ENCODE measurements at places on chromosomes 7 and 10. TPM values are rescaled to one million over a fixed set of nuclear protein-coding genes. Genes with fewer than 3 reads are reported as not detected.

Gene AKR1C4
- not detected for total RNA-seq

GRCh38 chr10:98366062-98366530 is 48.9 kb downstream of the PYROXD2 start:
- no peak overlapping the region for H3K4me3 ChIP-seq
- peaks cover 4% of the 10 kb centered on the region for H3K4me1 ChIP-seq
- H3K27ac ChIP-seq, result no peak overlapping the region
- peaks cover 27% of the 10 kb centered on the region for H3K27me3 ChIP-seq
- peaks cover 3% of the 10 kb centered on the region for H3K36me3 ChIP-seq

GRCh38 chr10:12635127-12635541 is 285.8 kb downstream of the CAMK1D start:
- H3K4me3 ChIP-seq, result peak overlapping the region; percentile 77
- H3K36me3 ChIP-seq, result peaks cover 5% of the 10 kb centered on the region
- H3K27ac ChIP-seq, result peak overlapping the region; percentile 96

DNA sequence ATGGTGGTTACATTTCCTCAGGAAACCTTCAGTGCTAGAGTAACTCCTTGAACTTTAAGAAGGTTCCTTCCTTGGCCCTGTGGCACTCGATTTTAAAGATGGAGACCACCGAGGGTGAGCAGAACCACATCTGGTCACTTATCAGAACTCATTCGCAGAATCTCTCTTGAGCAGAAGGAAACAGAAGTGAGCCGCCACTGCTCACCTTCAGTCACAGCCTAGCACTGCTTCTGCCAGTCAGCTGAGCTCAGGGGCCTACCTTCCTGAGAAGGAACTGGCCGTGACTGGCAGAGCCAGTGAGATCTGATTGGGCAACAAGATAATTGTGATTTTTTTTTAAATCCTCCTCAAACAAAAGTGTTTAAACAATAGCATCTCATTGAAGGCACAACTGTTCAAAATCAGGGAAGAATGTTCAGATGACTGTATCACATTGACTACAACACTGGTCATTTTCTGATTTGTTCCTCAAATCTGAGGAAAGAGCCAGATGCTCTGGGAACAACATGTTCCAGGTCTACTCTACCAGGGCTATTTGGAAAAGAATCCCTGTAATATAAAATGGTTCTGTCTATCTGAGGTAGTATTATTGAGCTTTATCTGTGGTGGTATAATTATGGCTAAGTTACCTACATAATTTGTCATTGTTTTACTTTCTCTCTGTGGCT is 2.7 kb upstream of the SYPL1 start:
- peak overlapping the region; percentile 60 for H3K4me3 ChIP-seq
- no peaks in the 10 kb centered on the region for H3K36me3 ChIP-seq
- H3K27me3 ChIP-seq, result no peaks in the 10 kb centered on the region

- peaks cover 44% of the 10 kb centered on the region for H3K27me3 ChIP-seq
- H3K27ac ChIP-seq, result no peak overlapping the region
- no peak overlapping the region for H3K4me3 ChIP-seq
These were observed 72.9 kb upstream of the PODXL start for GRCh38 chr7:131629217-131629882.

- H3K4me3 ChIP-seq, result peak within 1 kb of the TSS; percentile 92
- H3K36me3 ChIP-seq, result peaks cover 6% of the 10 kb centered on the region
- DNase-seq, result peak; percentile 63
- H3K27me3 ChIP-seq, result peaks cover 84% of the 10 kb centered on the region
These were observed at the start of gene HOXA1 for GRCh38 chr7:27095897-27096767. Gene HOXA1 (minus strand): TSS chr7:27096000. CDS start chr7:27095912, 88 bp downstream.

- H3K36me3 ChIP-seq, result no peaks in the 10 kb centered on the region
- no peak overlapping the region for H3K4me3 ChIP-seq
- H3K27me3 ChIP-seq, result no peaks in the 10 kb centered on the region
- no peak for DNase-seq
- no peak overlapping the region for H3K27ac ChIP-seq
- H3K4me1 ChIP-seq, result no peaks in the 10 kb centered on the region
These were observed 230.5 kb upstream of the MBL2 start for GRCh38 chr10:53003094-53003493.

- no peak for DNase-seq
- no peak overlapping the region for H3K27ac ChIP-seq
- peaks cover 3% of the 10 kb centered on the region for H3K36me3 ChIP-seq
- no peak overlapping the region for H3K4me3 ChIP-seq
These were observed 161.9 kb upstream of the ZMIZ1 start for GRCh38 chr10:78906734-78907390.

Gene PKD2L1
- total RNA-seq, result not detected

DNA sequence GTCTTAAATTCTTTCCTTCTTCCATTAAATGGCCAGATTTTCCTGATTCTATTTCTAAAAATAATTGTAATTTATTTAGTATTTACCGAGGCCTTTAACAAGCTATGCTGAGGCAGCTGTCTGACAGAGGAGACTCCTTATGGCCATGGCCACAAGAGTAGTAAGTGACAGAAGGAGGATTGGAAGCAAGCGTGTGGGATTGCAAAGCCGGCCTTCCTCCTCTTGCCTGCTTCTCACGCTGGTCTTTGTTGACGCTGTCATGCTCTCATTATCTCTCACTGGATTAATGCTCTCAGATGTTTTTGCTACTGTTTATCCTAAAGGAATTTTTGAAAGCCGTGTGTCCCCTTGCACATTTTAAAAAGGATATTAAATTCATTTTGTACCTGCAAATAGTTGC is 546.3 kb downstream of the SDK1 start:
- peaks cover 2% of the 10 kb centered on the region for H3K36me3 ChIP-seq
- H3K27me3 ChIP-seq, result peaks cover 21% of the 10 kb centered on the region
- DNase-seq, result no peak
- no peaks in the 10 kb centered on the region for H3K4me1 ChIP-seq
- no peak overlapping the region for H3K27ac ChIP-seq

DNA sequence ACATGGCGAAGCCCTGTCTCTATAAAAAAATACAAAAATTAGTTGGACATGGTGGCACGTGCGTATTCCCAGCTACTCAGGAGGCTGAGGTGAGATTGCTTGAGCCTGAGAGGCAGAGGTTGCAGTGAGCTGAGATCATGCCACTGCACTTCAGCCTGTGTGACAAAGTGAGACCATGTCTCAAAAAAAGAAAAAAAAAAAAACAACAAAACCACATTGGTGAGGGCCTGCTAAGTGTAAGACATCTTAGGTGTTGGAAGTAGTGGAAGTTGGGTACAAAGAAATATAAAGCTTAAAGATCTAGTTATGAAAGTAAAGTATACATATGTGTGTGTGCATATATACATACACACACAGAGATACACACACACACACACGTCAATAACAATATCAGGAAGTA is 228.0 kb downstream of the EXOC4 start:
- H3K4me1 ChIP-seq, result peaks cover 15% of the 10 kb centered on the region
- no peak overlapping the region for H3K4me3 ChIP-seq
- no peak overlapping the region for H3K27ac ChIP-seq

Gene DOCK1
- not detected for total RNA-seq

Gene SFTPA1
- not detected for total RNA-seq

Gene CTAGE8
- total RNA-seq, result 0.47 TPM

Gene SRI
- 58.1 TPM for total RNA-seq

Gene PPP1R3C
- total RNA-seq, result not detected

GRCh38 chr7:69732203-69732602 is 133.9 kb downstream of the AUTS2 start:
- no peak for DNase-seq
- peaks cover 19% of the 10 kb centered on the region for H3K27me3 ChIP-seq
- H3K4me1 ChIP-seq, result no peaks in the 10 kb centered on the region
- no peak overlapping the region for H3K27ac ChIP-seq

- peaks cover 2% of the 10 kb centered on the region for H3K36me3 ChIP-seq
- no peaks in the 10 kb centered on the region for H3K27me3 ChIP-seq
- H3K4me1 ChIP-seq, result peaks cover 17% of the 10 kb centered on the region
- H3K27ac ChIP-seq, result no peak overlapping the region
- no peak overlapping the region for H3K4me3 ChIP-seq
- DNase-seq, result no peak
These were observed 8.1 kb downstream of the FAM171A1 start for GRCh38 chr10:15363031-15363430.

DNA sequence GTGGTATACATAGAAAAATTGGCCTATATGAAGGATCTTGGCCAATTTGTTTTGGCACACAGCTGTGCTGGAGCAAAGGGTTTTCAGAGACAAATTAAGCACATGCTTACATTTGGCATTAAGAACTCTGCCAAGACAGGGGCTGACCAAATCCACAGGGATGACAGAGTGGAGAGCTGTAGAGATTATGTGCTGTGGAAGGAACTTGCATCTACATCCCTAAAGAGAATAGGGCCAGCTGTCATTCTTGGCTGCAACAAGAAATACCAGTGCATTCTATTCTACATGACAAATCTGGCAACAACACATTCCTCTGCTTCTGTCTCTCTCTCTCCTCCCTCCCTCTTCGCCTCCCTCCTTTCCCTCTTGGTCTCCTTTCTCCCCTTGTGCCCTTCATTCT is 75.6 kb downstream of the POM121L12 start:
- no peak overlapping the region for H3K27ac ChIP-seq
- H3K4me1 ChIP-seq, result no peaks in the 10 kb centered on the region
- DNase-seq, result no peak
- no peak overlapping the region for H3K4me3 ChIP-seq
- H3K36me3 ChIP-seq, result no peaks in the 10 kb centered on the region

- no peak for DNase-seq
- H3K27me3 ChIP-seq, result peaks cover 20% of the 10 kb centered on the region
- H3K4me3 ChIP-seq, result no peak overlapping the region
These were observed 1.5 kb upstream of the CPVL start for GRCh38 chr7:29147821-29148220.

Gene NRG3
- not detected for total RNA-seq

Gene YAE1
- total RNA-seq, result 6.6 TPM

GRCh38 chr10:16509996-16510395 is 11.7 kb downstream of the C1QL3 start:
- DNase-seq, result no peak
- no peak overlapping the region for H3K4me3 ChIP-seq
- peaks cover 11% of the 10 kb centered on the region for H3K36me3 ChIP-seq
- no peak overlapping the region for H3K27ac ChIP-seq
- no peaks in the 10 kb centered on the region for H3K27me3 ChIP-seq

DNA sequence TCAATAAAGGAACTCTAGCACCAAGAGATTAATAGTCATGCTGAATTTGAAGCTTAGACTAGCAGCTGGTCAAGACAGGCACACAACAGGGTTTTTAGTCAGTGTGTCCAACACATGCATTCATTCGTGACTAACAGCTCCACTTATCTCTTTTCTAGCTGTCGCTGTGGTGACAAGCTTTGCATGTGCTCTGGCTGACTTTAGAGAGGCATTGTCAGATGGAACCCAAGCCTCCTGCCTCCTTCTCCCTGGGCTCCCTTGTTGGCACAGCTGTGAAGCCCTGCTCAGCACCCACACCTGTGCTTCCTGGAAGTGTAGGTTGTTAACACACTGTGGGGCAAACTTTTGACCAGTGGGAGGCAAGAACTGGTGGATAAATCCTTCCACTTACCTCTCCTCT is 9.8 kb upstream of the AGK start:
- H3K27ac ChIP-seq, result no peak overlapping the region
- DNase-seq, result no peak
- no peaks in the 10 kb centered on the region for H3K36me3 ChIP-seq
- no peaks in the 10 kb centered on the region for H3K4me1 ChIP-seq

- no peaks in the 10 kb centered on the region for H3K4me1 ChIP-seq
- no peak overlapping the region for H3K27ac ChIP-seq
- H3K4me3 ChIP-seq, result no peak overlapping the region
- no peaks in the 10 kb centered on the region for H3K27me3 ChIP-seq
These were observed 316.0 kb downstream of the GFRA1 start for GRCh38 chr10:115957012-115957399.

GRCh38 chr10:110101464-110102144 is 93.8 kb downstream of the ADD3 start:
- peaks cover 2% of the 10 kb centered on the region for H3K36me3 ChIP-seq
- H3K27me3 ChIP-seq, result no peaks in the 10 kb centered on the region
- no peak for DNase-seq
- H3K27ac ChIP-seq, result peak overlapping the region; percentile 83
- H3K4me3 ChIP-seq, result no peak overlapping the region

- peaks cover 29% of the 10 kb centered on the region for H3K27me3 ChIP-seq
- no peak for DNase-seq
- peaks cover 11% of the 10 kb centered on the region for H3K4me1 ChIP-seq
These were observed 114.0 kb upstream of the LYZL2 start for GRCh38 chr10:30743586-30743985.

- H3K27ac ChIP-seq, result no peak overlapping the region
- no peak overlapping the region for H3K4me3 ChIP-seq
- peaks cover 2% of the 10 kb centered on the region for H3K36me3 ChIP-seq
These were observed 93.8 kb upstream of the HDAC9 start for GRCh38 chr7:18401757-18402156.

Measured in T-helper 17 cell (primary cell).